Cardiac septum (tissue), 1 donor: ENCODE measurements at places on chromosomes 5 and 9.

GRCh38 chr5:157506981-157507780 lies 47.2 kb downstream of the NIPAL4 start:
- DNase-seq: peak; percentile 76

DNA sequence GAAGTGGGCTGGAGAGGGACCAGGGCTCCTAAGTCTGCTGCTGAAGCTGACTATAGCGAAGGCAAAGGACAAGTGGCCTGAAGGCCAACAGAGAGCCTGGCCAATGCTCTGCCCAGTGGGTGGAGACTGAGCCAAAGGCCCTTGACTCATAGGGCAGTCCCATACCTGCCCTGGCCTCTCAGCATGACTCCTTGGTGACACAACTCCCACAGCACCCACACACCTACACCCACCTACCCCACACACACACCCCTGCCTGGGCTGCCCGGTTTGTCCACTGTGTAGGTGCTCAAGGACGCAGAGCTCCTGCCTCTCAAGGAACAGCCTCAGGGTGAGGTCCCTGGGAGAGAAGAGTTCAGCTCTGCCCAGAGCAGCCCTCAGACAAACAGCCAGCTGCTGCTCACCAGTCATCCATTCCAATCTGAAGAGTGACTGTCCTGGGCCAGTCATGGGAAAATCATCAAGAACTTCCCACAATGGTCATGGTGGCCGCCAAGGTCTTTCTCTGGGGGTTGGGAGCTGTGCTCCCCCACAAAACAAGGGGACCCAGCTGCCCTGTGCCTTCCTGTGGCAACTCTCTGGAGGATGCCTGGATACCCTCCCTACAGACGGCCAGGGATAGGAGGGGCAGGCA lies 5.0 kb downstream of the TNIP1 start:
- DNase-seq: no peak

DNA sequence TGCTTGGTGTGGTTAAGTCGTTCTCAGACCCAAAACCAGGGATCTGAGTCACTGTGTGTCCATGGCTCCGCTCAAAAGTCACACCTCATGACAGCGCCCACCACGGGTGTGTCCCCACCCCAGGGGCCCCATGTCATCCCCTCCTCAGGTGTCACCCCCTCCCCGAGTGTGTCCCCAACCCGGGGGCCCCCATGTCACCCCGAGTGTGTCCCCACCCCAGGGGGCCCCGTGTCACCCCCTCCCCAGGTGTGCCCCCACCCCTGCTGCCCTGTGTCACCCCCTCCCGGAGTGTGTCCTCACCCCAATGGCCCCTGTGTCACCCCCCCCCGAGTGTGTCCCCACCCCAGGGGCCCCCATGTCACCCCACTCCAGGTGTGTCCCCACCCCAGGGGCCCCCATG lies 5.1 kb downstream of the LRRC14B start:
- no peak for DNase-seq

DNA sequence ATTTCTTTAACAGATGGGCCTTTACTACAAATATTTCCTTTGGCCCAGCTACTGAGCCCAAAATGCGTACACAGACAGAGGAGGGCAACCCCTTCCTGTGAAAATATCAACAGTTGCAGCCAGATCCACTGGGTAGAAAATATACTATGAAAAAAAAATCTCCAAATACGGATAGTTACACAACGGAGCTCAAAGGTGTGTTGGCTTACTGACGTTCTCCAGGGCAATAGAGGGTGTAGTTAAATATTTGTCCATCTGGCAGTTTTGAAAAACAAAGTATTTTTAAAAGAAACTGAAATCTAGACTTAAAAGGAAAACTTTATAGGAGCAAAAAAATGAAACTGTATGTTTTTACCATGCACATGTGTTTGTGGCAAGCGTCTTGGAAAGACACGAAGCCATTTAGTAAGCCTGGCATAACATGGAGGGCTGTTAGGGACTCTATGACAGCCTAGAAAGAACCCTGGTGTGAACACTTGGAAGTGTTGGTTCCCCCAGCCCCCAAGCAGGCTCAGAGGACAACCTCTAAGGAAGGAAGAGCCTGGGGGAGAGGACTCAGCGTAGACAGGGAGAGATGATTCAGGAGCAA lies 157.8 kb upstream of the TRPM3 start:
- DNase-seq: no peak

GRCh38 chr9:93059011-93059714 lies 662 bp downstream of the SUSD3 start:
- no peak for DNase-seq

DNA sequence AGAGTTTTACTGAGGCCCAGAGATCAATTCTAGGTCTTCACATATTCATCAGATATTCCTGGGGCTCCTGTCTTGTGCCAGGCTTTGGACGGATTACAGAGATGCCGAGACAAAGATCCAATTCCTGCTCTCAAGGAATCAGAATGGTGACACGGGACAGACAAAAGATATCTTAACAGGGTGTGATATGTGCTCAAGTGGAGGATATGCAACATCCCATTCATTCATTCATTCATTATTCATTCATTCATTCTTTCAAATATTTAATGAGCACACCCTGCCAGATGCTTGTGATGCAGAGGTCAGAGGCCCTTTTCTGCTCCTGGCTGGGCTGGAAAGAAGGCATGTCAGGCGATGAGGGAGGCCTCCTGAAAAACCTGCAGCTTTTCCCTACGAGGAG lies 21.8 kb downstream of the LHX2 start:
- DNase-seq: no peak

- no peak for DNase-seq
These were observed 71.1 kb upstream of the FOXE1 start for GRCh38 chr9:97781902-97782301.

- no peak for DNase-seq
These were observed 49.6 kb upstream of the PSD2 start for GRCh38 chr5:139745800-139746690.

DNA sequence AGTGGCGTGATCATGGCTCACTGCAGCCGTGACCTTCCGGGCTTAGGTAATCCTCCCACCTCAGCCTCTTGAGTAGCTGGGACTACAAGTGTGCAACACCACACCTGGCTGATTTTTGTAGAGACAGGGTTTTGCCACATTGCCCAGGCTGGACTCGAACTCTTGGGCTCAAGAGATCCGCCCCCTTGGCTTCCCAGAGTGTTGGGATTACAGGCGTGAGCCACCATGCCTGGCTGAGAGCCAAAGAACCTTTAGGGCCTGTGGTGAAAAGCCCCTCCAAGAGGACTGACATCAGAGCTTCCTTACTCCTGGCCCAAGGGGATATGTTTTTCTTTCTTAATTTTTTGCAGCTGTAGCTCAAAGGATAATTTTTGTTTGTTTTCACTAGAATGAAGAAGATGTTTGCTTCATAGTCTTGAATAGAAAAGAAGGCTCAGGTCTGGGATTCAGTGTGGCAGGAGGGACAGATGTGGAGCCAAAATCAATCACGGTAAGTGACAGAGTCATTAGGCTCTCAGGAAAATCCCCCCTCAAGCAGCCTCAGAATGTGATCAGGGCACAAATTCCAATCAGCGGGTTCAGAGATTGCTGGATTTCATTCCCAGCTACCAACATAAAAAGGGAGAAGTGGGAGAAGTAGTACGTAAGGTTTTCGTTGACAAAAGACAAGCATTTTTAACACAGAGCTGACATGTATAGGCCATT lies 77.1 kb downstream of the GOLPH3 start:
- no peak for DNase-seq

GRCh38 chr9:93108291-93109041 lies 12.4 kb downstream of the CARD19 start:
- DNase-seq: peak; percentile 63

GRCh38 chr5:1315709-1316587 lies 21.1 kb upstream of the TERT start:
- peak; percentile 65 for DNase-seq

- no peak for DNase-seq
These were observed 8.6 kb downstream of the PDGFRB start for GRCh38 chr5:150146862-150147601.

DNA sequence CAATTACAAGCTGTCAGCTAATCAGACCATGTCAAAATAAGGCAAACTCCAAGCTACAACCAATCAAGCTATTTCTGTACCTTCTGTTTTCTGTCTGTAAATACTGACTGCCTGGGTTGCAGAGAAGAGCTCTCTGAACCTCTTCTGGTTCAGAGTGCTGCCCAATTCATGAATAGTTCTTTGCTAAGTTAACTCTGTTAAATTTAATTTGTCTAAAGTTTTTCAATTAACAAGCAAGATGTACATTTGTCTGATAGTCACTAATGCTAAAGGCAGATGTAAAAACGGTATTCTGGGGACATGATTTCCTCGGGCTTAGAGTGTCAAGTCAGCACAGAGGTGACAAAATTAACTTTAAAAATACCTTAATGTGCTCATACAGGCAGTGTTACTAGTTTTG lies 408.3 kb upstream of the CLINT1 start:
- DNase-seq: no peak

DNA sequence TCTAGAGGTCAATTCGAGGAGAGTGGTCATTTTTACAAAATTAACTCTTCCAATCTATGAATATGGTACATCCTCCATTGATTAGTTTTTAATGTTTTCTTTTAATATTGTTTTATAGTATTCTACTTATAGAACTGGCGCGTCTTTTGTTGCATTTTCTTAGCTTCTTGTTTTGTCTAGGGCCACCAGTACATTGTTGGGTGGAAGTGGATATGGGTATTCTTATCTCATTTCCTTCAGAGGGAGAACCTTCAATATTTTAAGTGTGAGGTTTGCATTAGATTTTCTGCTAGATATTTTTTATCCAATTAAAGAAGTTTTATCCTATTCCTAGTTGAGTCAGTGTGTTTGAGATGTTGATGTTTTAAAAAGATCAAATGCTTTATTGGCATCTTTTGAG lies 69.8 kb downstream of the RPS23 start:
- DNase-seq: no peak

DNA sequence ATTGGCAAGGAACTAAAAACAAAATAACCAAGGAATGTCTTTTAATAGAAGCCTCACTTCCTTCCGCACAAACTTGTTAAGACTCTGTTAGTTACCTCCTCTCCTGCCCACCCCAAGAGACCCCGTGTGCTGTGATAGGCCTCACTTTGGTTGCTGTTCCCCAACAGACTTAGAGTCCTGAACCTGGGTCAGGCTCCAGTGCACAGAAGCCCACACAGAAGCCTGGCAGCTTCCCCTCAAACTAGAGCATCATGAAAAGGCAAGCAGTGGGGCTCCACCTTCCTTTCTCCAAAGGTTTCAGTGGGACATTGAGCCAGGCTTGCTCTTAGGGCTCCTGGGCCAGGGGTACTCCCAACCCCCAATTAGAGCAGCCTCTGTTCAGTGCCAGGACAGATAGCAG lies 230.5 kb downstream of the ESM1 start:
- no peak for DNase-seq

DNA sequence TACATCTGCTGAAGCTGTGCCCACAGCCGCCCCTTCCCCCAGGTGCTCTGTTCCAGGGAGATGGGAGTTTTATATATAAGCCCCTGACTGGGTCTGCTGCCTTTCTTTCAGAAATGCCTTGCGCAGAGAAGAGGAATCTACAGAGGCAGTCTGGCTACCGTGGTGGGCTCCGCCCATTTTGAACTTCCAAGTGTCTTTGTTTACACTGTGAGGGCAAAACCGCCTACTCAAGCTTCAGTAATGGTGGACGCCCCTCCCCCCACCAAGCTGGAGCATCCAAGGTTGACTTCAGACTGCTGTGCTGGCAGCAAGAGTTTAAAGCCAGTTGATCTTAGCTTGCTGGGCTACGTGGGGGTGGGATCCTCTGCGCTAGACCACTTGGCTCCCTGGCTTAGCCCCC lies 41.3 kb downstream of the RANBP17 start:
- no peak for DNase-seq

DNA sequence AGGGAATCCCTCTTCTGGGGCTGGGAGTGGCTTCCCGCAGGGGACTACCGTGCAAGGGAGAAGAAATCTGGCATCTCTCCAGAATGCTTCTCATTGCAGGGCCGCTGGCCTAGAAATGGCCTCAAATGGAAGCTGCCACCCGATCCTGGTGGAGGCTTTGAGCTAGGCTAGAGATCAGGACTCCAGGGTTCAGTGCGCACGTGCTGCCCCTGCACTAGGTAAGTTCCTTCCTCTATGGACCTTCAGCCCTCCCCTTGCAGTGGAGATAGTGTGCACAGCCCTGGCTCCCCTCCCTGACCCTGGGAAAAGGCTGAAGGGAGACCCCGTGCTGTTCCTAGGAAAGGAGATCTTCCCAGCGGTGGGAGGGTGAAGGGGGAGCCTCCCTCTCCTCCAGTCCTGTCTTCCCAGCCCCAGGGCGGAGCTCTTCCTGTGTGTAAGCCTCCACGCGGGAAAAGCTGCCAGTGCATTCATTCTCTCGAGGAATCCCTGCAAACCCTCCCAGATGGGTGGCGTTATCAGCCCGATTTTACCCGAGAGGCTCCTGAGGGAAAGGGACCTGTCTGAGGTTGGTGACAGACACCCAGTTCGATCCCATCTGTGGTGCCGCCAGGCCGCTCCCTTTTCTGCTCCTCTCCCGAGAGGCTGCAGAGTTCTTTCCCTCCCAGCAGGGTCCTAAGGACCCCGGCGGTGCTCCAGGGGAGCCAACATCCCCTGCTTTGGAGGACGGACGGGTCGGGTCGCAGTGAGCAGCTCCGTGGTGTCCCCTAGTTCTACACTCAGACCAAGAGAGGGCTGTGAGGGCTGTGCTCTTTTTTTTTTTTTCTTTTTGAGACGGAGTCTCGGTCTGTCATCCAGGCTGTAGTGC lies 1.4 kb upstream of the CERCAM start:
- no peak for DNase-seq

DNA sequence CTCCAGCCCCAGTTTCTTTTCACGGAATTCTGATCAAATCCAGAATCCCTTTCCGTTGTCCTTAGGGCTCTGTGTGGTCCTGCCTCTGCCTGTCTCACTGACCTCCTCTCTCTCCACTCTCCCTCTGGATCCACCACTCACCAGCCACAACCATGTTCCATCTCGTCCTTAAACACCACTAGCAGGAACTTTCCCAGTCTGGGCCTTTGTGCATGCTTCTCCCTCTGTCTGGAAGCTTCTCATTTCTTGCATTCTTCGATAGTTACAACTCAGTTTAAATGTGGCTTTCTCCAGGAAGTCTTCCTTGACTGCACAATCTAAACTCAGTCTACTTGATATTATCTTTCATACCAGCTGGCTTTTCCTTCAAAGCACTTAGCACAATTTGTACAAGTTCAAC lies 117.7 kb upstream of the MSX2 start:
- no peak for DNase-seq

DNA sequence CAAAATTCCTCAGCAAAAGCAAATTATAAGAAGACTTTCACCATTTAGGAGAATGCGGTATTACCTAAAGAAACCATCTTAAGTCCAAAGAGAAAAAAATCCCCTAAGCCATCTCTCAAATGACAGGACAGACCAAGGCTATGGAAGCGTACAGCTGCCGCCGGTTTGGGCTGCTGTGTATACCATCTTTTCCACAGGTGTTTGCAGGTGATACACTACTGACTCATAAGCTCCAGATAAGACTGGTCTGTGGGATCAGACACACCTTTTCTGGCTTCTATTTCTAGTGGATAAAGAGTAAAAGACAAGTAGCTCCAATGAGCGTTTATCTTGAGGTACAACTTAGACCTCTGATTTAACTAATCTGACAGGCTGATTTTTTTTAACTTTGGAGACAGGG lies 7.7 kb downstream of the CDKN2AIPNL start:
- DNase-seq: no peak
